Stimulated activated CD8-positive, alpha-beta memory T cell treated with anti-CD3 and anti-CD28 coated beads, Interleukin-15, amount 100 ng/mL, for 24 hours (primary cell): ENCODE measurements at places on chromosomes 12 and 14.

DNA sequence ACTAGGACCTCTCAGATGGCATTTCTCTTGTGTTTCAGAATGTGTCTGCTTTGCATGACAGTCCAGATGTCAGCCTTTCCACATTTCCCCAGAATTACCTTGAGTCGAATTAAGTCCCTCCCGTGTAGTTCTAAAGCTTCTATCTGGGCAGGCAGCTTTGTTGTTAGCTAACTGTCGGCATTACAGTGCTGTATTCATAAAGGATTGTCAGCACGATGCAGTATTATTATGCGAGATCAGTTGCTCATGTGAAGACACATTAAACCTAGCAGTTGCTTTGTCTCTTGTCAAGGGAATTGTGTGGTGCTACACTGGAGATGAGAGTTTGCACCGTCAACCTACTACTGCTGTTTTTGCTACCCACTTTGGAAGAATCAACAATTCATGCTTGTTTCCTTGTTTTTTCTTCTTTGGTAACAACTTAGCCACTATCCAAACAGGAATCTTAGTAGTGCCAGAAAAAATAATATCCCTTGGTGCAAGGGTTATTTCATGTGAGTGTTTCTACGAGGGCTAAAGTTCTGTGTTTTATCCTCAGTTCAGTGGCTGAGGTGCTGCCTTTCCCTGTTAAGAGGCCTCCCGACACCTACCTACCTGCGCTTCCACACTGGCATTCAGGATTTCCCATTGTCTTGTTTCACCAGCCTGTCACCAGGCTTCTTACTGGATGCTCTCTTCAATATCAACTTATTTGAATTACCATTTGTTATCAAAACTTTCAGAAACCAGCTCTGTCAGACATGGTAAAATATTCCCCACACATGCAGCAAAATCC lies 297.9 kb upstream of the G2E3 start:
- DNase-seq: no peak

DNA sequence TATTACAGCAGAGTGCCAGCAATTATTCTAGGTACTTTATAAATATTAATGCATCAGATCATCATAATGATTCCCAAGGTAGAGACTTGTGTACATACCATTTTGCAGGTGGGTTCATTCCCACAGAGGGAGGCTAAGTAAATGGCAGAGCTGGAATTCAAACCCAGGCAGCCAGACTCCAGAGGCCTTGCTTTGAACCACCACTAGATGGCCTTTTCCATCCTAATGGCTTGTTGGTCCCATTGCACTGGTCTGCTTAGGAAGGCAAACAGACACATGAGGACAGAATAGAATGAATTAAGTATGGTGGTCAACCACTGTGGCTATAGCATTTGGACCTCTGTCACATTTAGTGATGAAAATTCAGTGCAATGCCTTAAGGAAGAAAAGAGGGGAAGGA lies 158.7 kb downstream of the METTL25 start:
- DNase-seq: no peak

GRCh38 chr14:58635091-58635830 lies 2.5 kb upstream of the DACT1 start:
- DNase-seq: no peak

DNA sequence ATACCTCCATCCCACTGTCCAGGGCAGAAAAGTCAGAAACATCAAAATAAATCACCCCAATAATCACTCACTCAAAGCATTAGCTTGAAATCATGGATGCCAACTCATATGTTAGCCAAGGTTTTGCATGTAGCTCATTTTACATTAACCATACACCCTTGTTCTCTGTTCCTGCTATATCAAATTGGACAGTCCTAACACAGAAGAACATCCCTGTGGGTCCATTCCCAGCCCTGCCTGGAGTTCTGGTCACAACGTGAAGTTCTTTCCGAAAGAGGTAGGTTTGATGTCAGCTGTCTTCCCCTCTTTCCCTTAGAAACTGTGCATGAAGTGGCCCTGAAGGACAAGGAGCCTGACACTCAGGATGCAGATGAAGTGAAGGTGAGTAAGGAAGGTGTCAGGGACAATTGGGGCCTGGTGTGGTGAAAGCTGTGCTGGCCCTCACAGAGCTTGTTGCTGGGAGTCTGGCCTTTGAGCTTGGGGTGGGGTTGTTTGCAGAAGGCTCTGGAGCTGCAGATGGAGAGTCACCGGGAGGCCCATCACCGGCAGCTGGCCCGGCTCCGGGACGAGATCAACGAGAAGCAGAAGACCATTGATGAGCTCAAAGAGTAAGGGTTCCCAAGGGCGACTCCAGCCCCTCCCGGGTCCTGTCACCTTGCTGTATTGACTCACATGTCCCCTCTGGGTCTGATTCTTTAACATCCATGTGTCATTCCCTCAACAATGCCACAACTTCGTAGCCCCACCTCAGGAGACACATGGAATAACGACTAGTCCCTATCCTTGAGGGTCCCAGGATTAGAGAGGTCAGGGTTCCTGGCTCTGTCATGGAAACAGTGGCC lies 15.0 kb upstream of the PIP4K2C start:
- DNase-seq: no peak

DNA sequence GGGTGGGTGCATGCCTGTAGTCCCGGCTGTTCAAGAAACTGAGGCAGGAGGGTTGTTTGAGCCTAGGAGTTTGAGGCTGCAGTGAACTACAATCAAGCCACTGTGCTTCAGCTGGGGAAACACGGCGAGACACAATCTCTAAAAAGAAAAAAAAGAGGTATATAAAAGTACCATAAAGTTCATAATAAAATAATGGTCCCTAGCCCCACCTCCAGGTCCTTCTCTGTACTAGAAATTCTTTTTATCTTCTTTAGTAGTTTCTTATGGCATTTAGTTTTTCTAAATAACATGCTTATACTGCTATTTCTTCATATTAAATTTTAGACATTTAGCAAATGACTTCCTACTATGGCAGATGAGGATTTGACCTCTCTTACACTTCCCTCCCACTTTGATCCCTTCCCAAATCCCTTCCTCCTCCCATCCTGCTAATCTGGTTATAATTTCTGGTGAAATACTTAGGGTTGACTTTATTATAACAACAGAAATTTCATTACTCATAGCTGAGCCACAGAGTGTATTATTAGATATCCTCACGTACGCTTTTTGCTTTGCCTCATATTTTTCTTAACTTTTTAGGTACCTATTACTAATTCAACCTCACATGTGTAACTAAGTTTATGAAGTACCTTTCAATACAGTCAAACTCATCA lies 94.7 kb downstream of the SLC41A2 start:
- DNase-seq: no peak

GRCh38 chr12:62846491-62846890 lies 88.5 kb downstream of the PPM1H start:
- DNase-seq: no peak

GRCh38 chr14:47252802-47253201 lies 422.6 kb downstream of the MDGA2 start:
- DNase-seq: no peak

DNA sequence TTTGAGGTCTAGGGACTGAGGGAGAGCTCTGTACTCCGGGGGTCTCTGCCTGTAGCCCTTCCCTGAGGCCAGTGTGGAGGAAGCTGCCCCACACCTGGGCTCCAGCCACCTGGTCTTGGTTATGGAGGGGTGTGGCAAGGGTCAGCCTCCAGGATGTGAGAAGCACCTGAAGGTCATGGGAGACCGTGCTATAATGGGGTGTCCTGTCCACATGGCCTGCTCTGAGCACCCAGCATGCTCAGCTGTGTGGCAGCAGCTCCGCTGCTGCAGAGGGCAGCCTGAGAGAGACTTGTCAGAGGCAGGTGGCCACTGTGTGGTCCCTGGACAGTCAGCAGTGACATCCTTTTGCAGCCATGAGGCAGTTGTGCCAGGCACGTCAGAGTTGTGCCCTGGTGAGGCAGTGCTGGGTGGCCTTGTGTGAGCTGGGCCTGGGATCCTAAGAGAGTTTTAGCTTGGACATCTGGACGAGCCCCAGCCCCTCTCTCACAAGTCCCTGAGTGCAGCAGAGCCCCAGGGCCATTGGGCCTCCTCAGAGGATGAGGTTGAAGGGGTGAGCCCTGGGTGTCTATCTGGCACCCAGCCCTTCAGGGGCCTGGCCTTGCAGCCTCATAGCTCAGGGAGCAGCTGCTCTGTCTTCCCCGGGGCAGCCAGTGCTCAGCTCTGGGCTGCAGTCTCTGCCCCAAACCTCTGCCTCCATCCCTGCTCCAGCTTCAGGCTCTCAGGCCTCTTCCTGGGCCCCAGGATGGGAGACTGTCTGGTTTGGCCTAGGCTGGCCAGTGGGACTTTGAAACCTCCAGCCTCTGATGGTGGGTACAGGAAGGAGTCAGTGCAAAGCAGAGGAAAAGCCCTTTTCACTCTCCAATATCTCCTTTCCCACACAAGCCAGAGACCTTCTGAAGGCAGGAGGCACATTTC lies 7.4 kb upstream of the ATG101 start:
- DNase-seq: no peak

DNA sequence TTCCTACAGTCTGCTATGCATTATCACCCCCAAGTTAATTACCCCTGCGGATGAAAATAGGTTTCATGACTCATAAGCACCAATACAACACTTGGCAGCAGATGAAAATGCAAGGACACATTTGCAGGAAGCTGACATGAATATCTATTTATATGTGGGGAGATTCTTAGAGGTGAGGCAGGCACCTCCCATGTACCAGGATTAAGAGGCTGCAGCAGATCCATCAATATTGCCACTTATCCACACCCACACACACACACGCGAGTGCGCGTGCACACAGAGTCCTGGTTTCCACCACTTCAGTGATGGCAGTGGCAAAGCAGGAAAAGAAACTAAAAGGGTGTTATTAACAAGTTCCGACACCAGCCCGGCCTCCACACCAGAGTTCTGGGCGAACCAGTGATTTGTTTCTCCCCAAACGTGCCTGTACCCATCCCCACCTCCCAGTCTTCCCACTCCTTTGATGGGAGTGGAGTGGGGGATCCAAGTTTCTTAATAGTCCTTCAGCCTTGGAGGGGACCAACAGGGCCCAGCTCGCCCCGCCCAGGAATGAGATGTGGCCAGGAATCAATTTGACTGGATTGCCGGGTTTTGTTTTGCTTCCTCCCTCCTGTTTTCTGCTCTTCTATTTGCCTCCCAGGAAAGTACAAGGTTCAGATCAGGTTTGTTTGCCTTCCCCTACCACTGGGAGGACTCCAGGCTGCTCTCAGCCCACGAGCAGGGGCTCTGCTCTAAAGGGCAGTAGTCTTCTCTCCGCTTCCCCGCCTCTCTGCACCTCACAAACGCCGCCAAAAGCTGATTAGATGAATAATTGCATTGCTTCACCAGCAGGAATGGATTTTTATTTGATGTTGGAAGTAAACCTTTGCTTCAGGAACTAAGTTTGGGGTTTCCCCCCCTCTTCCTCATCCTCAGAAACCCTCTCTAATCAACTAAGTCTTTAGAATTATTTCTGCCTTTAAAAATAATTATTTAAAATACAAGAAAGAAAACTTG lies 5.2 kb downstream of the IRF2BPL start:
- no peak for DNase-seq

- DNase-seq: no peak
Measured at GRCh38 chr12:79689477-79690141, 1.2 kb downstream of the PAWR start.

- no peak for DNase-seq
Measured at GRCh38 chr14:90553298-90553920, 156.6 kb downstream of the CALM1 start.

DNA sequence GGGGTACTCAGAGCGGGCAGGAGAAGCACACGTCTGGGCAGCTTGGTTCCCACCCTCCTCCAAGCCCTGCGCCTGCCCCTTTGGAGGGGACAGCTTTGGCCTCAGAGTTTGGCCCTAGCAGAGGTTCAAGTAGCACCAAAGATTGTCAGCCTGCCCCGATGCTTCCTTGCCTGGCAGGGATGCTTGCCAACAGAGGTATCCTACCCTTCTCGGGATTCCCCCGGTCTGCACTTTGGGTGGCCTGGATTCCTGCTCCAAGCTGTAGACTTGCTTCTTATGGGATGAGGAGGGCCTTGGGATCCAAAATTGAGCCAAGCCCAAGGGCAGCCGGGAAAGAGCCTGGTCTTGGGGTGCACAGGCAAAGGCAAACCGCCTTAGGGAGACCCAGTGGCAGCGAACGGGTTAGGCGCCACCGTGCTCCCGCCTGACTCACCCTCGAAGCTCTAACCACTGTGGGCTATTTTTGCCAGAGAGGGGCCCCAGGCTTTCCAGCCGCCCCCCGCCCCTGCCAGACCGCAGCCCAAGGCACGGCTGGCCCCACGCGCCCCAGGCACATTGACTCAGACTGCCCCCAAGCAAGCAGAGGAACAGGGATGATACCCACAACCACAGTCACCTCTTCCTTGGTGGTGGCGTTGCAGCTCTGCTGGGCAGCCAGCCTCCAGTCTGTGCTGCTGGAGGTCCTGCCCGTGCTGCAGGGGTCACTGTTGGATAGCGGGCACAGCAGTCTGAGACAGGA lies 847 bp upstream of the WNT10B start:
- DNase-seq: no peak

DNA sequence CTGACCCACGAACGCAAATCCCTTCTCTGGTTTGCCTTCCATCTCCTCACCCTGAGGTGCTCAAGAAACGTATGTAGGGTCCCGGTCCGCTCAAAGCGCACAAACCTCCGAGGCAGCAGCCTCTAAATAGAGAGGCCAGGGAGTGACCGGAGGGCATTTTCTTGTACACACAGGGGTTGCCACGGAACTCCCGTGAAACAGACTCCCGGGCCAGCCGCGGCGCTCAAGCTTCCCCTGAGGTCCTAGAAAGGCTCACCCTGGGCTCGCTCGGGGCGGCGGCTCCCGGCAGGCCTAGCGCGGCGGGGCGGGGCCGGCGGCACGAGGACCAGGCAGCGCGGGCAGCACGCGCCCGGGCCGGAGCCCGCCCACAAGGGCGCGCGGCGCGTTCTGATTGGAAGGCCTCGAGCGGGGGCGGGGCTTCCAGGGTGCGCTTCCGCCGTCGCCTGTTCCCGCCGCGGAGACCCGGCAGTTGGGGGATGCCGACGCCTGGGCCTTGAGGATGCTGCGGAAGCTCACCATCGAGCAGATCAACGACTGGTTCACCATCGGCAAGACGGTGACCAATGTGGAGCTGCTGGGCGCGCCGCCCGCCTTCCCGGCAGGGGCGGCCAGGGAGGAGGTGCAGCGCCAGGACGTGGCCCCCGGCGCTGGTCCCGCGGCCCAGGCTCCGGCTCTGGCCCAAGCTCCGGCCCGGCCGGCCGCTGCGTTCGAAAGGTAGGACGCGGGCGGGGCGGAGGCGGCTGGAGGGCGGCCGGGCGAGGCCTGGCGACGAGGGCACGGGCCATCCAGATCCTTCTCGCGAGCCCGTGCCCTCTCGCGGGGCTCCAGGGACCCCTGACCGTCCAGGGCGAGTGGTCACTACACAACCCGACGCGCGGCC lies at the start of gene TDRD9:
TSS of gene TDRD9 (plus strand) at position 446 of the 880 bp plus-strand sequence. CDS start at position 500, 54 bp downstream.
- no peak for DNase-seq

DNA sequence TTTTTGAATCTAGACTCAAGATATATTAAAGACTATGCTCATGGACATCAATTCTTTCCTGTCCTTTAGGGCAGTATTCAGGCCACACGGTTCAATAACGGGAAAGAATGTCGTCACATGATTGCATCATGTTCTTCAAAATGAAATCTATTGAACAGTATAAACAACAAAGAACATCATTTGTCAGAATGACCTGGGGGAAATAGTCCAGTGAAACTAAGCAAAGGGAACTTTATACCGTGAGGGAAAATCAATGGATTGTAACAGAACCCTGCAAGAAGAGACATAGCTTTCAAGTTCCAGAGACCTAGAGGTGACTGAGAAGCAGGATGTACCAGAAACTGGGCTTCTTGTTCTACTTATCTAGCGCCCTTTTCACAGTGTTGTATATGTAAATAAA lies 32.7 kb downstream of the FLRT2 start:
- no peak for DNase-seq

- DNase-seq: no peak
Measured at GRCh38 chr12:1845427-1845826, 25.1 kb downstream of the LRTM2 start.
